ENCODE measurements at places on chromosomes 5 and 9. TPM values are rescaled to one million over a fixed set of nuclear protein-coding genes. Genes with fewer than 3 reads are reported as not detected.

- no peak overlapping the region for H3K4me3 ChIP-seq
- H3K27me3 ChIP-seq = no peaks in the 10 kb centered on the region
- no peaks in the 10 kb centered on the region for H3K36me3 ChIP-seq
- peaks cover 63% of the 10 kb centered on the region for H3K4me1 ChIP-seq
- DNase-seq = peak; percentile 69
- peak overlapping the region; percentile 25 for H3K27ac ChIP-seq
Observed at GRCh38 chr5:119273391-119273839, 82.4 kb upstream of the TNFAIP8 start.

- peaks cover 5% of the 10 kb centered on the region for H3K4me1 ChIP-seq
- no peaks in the 10 kb centered on the region for H3K36me3 ChIP-seq
- H3K4me3 ChIP-seq = no peak overlapping the region
- no peak overlapping the region for H3K27ac ChIP-seq
- DNase-seq = no peak
Observed at GRCh38 chr5:74934949-74935751, 69.0 kb upstream of the FAM169A start.

DNA sequence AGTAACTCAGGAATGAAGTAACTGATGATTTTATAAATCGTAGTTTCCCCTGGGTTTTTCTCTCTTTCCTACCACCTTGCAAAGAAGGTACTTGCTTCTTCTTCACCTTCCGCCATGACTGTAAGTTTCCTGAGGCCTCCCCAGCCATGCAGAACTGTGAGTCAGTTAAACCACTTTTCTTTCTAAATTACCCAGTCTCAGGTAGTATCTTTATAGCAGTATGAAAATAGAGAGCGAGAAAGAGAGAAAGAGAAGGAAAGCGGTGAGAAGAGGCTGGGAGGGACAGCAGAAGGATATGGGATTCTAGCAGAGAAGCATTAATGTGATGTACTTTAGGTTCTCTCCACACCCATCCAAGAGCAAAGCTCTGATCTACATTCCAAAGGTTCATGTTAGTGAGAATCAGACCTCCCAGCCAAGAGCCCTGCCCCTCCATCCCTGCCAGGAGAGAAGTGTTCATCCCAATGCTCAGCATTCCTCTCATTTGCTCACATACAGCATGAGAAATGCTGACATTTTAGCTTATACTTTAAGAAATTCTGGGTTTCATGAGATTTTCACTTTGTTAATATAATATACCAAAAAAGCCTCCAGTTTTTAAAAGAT is 185.0 kb upstream of the PTGER4 start:
- H3K27me3 ChIP-seq = no peaks in the 10 kb centered on the region
- no peak for DNase-seq
- H3K36me3 ChIP-seq = no peaks in the 10 kb centered on the region
- H3K4me1 ChIP-seq = peaks cover 10% of the 10 kb centered on the region

The ECM2 gene
- total RNA-seq = 9.4 TPM

DNA sequence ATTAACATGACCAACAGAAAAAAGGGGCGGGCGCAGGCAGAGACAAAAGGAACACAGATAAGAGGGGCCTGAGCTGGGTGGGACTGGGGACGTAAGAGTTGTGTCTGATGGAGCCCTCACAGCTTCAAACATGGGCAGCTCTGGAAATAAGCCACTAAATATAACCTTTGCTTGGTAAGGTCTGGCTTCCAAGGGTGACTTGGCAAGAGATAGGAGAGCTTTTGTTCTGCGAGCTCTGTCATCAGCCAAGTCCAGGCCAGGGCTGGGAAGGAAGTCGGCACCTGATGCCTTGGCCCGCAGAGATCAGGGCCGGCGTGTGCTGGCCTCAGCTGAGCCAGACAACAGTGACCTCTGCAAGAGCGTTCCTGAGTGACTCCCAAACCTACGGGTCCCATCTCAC is 11.8 kb downstream of the TRUB2 start:
- H3K36me3 ChIP-seq = peaks cover 65% of the 10 kb centered on the region
- no peak for DNase-seq
- no peaks in the 10 kb centered on the region for H3K27me3 ChIP-seq
- H3K4me3 ChIP-seq = no peak overlapping the region

GRCh38 chr9:603126-603525 is 238.4 kb upstream of the DMRT1 start:
- H3K27me3 ChIP-seq = no peaks in the 10 kb centered on the region
- H3K4me1 ChIP-seq = no peaks in the 10 kb centered on the region
- H3K4me3 ChIP-seq = no peak overlapping the region
- H3K27ac ChIP-seq = no peak overlapping the region
- H3K36me3 ChIP-seq = no peaks in the 10 kb centered on the region
- no peak for DNase-seq

GRCh38 chr5:59212596-59212995 is 629.7 kb downstream of the RAB3C start:
- peaks cover 7% of the 10 kb centered on the region for H3K36me3 ChIP-seq
- peaks cover under 1% of the 10 kb centered on the region for H3K4me1 ChIP-seq
- no peak overlapping the region for H3K27ac ChIP-seq
- DNase-seq = no peak
- H3K27me3 ChIP-seq = no peaks in the 10 kb centered on the region
- no peak overlapping the region for H3K4me3 ChIP-seq
